NCI-H2107 (cell line): ENCODE measurements at places on chromosomes 2 and 18.

GRCh38 chr2:10072656-10073480, 7.3 kb downstream of the CYS1 start:
- peak; percentile 79 for DNase-seq

GRCh38 chr2:112073875-112074274, 18.8 kb downstream of the TMEM87B start:
- DNase-seq = no peak

DNA sequence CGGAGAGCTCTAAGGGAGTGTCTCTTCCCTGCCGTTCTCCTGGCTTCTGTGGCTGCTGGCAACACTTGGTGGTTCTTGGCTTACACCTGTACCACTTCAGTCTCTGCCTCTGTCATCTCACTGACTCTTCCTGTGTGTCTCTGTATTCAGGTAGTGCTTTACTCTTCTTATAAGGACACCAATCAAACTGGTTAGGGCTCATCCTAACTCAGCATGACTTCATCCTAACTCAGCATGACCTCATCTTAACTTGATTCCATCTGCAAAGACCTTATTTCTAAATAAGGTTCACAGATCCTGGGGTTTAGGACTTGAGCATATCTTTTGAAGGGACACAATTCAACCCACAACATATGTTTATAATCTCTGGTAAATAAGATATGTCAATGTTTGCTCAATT, 51.6 kb upstream of the DSEL start:
- DNase-seq = no peak

DNA sequence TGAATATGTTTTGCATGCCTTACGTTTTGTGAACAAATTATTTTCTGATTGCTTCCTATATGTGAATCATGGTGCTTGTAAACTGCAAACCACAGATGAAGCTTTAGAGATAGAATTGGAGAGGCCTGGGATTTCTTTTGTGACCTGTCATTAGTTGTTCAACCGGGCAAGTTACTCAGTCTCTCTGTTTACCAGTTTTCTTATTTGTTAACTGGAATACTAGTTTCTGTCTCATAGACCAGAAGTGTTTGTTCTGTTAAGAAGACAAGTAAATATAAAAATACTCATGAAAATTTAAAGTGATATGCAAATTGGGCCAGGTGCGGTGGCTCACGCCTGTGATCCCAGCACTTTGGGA, 27.3 kb downstream of the DGKD start:
- DNase-seq = no peak

DNA sequence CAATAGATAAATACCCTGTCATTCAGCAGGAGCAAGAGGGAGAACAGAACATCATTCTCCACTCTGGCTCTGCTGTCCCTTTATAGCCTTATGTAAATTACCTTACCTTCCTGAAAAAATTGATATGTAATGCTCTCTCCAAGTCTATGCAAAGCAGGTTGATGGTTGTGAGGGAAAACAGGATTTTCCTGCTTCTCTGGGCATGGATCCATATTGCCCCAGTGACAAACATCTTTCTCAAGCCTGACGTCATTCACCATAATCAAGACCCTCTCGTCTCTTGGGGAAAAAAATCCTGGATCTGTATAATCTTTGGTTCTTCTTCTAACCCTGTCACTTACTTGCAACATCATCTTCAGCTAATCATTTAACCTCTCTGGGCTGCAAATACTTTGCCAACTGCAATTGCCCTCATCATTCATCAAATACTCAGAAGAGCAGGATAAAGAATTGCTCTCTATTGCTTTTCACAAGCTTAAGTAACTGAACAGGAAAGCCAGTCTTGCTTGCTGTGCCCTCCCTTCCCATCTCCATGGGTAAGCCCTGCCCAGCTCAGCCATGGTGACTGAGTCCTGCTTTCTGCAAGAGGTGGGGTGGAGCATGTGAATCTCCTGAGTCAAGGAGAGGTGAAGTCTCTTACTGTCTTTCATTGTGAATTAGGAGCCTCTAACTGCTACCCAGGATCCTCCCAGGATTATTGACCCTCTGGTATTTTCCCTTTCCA, 123.7 kb upstream of the KLF7 start:
- no peak for DNase-seq

GRCh38 chr2:102359527-102359926, 3.9 kb downstream of the IL18R1 start:
- no peak for DNase-seq

GRCh38 chr2:101241158-101241557, 11.5 kb upstream of the CNOT11 start:
- DNase-seq = no peak

DNA sequence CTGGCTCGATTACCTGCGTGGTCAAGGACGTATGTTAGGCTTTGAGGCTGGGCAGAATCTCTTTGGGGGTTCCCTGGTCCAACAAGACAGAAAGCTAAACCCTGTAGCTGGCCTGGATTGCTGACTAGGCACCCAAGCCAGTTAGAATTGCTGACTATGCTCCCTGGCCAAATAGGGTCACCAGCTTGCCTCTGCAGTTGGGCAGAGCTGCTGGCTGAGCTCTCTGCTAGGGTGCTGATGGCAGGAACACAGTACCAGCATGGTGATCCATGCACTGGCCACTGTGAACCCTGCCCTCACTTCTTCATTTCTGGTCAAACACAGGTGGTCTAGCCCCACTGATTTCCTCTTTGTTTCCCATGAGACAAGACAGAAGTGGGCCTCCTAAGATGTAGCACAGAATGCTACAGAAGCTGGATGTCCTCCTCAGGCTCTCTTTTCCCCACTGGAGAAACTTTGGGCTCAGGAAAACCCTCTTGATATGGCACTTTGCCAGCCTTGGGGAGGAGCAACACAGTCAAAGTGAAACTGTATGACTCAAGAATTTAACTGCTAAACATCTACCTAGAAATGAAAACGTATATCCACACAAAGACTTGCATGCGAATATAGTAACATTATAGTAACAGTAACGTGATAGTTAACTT, 20.8 kb downstream of the SP140L start:
- no peak for DNase-seq

- DNase-seq = no peak
These were observed 558 bp downstream of the MRPS5 start for GRCh38 chr2:95121093-95121406.

GRCh38 chr2:26363323-26363722, 16.7 kb upstream of the ADGRF3 start:
- DNase-seq = no peak

DNA sequence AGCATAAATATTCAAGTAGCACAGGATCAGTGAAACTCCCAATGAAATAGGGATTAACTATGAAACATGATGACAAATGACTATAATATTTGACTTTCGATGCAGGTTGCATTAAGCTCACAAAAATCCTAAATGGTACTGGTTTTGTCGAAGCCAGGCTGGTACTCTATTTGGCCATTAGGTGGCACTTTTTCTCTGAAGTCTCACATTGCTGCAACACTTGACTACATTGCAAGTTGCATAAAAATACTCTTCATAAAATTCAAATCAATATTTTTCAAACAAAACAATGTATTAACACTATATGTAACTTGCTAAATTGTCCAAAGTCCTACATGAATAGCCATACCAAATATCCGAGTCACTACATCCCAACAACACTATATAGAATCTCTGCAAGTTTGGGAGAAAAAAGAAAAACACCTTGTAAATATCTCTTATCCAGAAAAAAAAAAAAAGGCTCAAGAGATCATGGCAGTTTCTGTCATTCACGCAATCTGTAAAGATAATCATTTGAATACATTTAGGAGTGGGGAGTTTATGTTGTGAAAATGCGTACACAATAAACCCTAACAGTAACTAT, 9.5 kb downstream of the RTTN start:
- no peak for DNase-seq
